Memory B cell (primary cell): ENCODE measurements at places on chromosomes 2 and 18.

GRCh38 chr2:72998234-72998651, 73.3 kb downstream of the SFXN5 start:
- DNase-seq: no peak

- no peak for DNase-seq
These were observed 26.0 kb upstream of the FOSL2 start for GRCh38 chr2:28366496-28367282.

DNA sequence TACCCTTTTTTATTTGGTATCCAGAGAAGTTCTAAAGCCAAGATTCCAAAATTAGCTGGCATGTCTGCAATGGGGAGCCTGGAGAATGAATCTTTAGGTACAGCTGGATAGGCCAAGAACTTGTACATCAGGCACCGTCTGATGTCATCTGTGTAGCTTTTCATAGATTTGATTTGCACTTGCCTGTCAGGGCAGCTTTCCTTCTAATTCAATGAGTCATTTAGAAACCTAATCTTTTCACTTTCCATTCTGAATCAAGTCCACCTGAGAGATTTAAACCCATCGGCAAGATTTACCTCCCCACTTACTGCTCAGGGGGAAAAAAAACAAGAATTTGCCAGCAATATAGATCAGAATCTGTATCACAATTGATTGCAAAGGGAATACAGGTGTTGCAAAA, 60.9 kb upstream of the ACAA2 start:
- no peak for DNase-seq

DNA sequence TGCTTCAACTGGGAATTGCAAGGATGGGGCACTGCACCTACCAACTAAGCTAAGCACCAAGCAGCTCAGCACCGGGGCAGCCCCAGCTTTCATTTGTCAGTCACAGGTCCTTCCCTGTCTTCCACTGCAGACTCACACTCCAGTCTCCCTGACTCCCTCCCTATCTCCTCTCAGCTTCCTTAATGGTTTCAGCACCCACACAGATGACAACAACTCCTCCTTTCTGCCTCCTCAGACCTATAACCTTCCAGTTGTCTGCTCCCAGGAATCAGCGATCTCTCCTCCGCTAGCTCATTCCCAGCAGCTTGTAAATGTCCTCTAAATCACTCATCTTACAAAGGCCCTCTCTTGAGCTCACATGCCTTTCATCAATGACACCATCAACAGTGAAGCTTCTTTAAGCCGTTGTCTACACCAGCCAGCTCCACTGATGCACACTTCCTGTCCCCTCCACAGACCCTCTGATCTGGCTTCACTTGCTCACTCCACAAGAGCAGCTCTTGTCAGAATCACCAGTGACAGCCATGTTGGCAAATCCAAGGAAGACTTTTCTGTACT, 32.1 kb downstream of the CLASP1 start:
- no peak for DNase-seq

- DNase-seq: no peak
These were observed 96.3 kb upstream of the AQP4 start for GRCh38 chr18:26961839-26962238.

- no peak for DNase-seq
These were observed 131.2 kb downstream of the ETAA1 start for GRCh38 chr2:67528320-67528719.

GRCh38 chr2:10220045-10220901, 82.4 kb upstream of the HPCAL1 start:
- DNase-seq: no peak

DNA sequence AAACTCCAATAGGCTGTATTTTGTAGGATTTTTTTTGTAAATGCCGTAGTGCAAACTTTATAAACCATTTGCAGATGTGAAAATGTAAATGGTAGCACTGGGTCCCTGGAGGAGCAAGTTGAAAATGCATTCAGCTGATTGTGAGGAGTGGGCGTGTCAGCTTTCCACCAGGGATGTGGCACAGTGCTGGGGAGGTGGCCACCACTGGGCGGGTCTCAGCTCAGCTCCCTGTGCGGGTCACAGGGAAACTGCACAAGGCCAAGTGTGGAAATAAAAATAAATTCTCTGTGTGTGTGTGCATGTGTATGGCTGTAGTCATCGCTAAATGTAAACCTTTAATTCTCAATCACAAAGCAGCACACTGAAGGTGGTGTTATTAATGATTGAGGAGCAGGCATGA, 137.2 kb upstream of the PXDN start:
- no peak for DNase-seq

DNA sequence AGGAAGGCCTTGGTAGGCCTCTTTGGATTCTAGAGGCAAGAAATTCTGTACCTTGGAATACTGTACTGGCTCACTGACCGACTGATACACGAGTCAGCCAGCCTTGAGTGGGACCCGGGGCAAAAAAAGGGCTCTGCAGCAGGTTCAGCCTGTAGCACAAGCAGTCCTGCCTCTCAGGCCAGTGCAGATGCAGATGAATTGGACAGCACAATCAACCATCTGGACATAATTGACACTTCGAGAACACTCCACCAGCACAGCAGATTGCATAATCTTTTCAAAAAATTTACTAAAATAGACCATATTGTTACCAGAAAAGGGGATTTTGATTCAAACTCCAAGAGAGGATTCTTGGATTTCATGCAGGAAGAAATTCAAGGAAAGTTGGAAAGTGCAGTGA, 241.6 kb downstream of the RPIA start:
- no peak for DNase-seq
